ENCODE measurements at places on chromosomes 13 and 19.

DNA sequence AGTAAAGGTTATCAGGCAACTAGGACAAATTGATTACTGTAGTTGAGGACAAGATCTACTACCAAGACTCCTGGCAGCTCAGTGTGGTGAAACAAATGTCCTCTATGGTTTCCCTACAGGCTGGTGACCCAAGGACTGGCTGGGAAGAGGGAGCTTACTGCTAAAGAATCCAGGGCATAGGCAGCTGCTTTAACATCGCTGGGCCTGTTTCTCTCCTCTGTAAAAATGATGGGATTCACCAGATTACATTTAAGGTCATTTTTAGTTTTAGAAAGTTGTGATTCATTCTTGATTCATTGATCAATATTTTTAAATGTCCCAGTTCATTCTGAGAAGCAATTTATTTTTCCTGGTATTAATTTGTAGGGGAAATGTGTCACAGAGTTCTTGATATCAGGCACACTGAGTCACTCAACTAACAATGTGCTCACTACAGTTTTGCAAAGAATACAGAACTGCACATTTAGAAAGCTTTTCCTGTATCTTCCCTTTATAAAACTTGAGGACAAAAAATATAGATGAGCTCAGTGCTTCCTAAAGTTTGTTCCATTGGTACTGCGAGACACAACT lies 19.6 kb upstream of the FAM124A start:
- no peak overlapping the region for H3K4me3 ChIP-seq
- peaks cover 6% of the 10 kb centered on the region for H3K36me3 ChIP-seq

GRCh38 chr13:98222081-98222554 lies 45.0 kb upstream of the RNF113B start:
- no peaks in the 10 kb centered on the region for H3K4me1 ChIP-seq
- DNase-seq = no peak
- H3K27ac ChIP-seq = no peak overlapping the region

- no peaks in the 10 kb centered on the region for H3K36me3 ChIP-seq
- no peak overlapping the region for H3K4me3 ChIP-seq
- H3K27ac ChIP-seq = no peak overlapping the region
- no peak for DNase-seq
Measured at GRCh38 chr13:42645717-42646116, 71.8 kb downstream of the TNFSF11 start.

DNA sequence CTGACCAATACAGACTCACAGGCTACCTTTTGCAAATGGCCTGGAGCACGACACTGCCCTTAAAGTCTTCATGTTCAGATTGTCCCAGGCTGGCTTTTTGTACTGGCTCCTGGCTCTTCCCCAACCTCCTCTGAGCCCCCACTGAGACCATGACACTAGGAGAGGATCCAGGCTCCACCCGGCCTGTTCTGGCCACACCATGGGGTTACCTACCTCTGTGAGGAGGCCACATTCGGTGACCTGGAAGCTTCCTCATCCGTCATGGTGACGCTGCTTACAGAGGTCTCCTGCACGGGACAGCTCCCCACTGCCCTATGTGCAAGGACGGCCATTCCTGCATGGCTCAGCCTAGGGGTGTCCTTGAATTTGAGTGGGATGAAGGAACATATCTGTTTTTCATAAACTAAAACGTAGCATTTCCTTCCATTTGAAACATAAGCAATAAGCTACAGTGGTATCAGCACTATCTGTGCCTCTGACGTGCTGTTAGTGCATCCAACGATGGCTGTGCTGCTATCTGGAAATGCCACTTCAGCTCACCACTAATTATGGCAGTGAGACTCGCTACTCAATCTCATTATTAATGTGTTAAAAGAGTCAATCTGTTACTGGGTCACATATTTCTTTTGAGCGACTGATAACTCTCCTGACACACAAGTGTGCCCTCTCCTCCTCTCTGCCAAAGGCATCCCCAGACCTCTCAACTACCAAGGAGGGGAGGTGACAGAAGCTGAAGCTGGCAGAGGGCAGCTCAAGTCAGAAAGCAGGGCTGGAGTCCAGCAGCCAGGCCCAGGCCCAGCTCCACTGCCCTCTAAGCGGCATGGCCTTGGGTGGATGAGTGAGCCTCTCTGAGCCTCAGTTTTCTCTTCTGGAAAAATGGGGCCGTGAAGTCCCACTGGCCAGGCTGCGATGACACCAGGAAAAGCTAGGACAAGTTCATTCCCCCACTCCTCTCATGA lies 29.6 kb downstream of the ELL start:
- no peaks in the 10 kb centered on the region for H3K36me3 ChIP-seq
- peak overlapping the region; percentile 41 for H3K27ac ChIP-seq
- DNase-seq = no peak
- peaks cover 76% of the 10 kb centered on the region for H3K4me1 ChIP-seq
- no peaks in the 10 kb centered on the region for H3K27me3 ChIP-seq
- no peak overlapping the region for H3K4me3 ChIP-seq

DNA sequence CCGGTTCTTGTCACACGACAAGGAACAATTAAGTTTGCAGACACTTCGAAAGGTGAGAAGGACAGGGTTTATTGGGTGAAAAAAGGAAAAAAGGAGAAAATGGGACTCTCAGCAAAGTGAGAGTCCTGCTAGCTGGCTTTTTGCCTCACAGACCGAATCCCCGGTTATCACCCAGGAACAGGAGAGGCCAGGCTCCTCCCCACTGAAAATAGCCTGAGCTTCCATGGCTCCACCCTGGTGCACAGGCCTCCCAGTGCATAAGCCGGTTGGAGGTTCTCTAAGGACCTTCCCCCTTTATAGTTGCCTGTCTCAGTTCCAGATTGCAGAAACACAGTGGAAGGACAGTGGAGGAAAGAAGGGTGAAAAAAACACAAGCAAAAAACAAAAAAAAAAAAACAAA lies 571.7 kb downstream of the KCTD12 start:
- H3K27ac ChIP-seq = no peak overlapping the region
- H3K27me3 ChIP-seq = peaks cover 6% of the 10 kb centered on the region
- no peak for DNase-seq
- no peaks in the 10 kb centered on the region for H3K4me1 ChIP-seq

GRCh38 chr13:75173457-75174356 lies 308.3 kb downstream of the TBC1D4 start:
- H3K4me3 ChIP-seq = no peak overlapping the region
- DNase-seq = no peak
- no peaks in the 10 kb centered on the region for H3K4me1 ChIP-seq
- no peak overlapping the region for H3K27ac ChIP-seq
- peaks cover 5% of the 10 kb centered on the region for H3K27me3 ChIP-seq

Measured in naive B cell (primary cell).